ENCODE measurements at places on chromosomes 2 and 18. TPM values are rescaled to one million over a fixed set of nuclear protein-coding genes. Genes with fewer than 3 reads are reported as not detected.

DNA sequence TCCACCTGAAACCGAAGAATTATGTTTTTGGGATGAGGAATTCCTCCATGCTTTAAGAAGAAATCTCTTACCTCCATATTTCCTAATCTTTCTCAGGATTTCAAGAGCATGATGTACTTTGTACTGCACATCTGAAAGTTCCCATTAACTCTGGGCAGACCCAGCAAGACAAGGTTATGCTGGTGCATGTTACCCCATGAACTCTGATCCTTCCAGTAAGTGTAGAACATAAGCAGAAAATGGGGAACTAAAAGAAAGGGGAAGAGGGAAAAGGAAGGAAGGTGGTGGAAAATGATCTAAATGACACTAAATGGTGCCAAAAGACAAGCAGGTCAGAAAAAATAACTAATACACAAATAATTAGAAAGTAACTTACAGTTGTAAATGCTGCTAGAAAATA lies 50.7 kb downstream of the STRN start:
- no peak for DNase-seq

The LONRF2 gene
- total RNA-seq: not detected

The DNAJC5G gene
- total RNA-seq: not detected

DNA sequence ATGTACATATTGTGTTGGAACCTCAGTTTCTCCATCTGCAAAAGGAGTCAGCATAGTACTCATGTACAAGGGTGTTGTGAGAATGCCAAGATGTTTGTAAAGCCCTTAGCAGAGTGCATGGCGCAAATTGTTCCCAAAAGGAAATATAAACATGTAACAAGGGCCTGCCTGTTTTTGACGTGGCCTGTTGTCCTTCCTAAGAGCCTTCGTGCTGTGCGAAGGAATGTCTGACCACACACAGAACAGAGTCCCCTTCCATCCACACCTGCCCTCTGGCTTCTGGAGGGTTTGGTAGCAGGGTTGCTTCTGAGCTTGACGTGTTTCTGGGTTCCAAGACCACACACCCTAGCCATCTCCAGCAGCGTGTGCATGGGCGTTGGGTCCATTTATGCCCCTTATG lies 34.9 kb downstream of the CABLES1 start:
- no peak for DNase-seq

DNA sequence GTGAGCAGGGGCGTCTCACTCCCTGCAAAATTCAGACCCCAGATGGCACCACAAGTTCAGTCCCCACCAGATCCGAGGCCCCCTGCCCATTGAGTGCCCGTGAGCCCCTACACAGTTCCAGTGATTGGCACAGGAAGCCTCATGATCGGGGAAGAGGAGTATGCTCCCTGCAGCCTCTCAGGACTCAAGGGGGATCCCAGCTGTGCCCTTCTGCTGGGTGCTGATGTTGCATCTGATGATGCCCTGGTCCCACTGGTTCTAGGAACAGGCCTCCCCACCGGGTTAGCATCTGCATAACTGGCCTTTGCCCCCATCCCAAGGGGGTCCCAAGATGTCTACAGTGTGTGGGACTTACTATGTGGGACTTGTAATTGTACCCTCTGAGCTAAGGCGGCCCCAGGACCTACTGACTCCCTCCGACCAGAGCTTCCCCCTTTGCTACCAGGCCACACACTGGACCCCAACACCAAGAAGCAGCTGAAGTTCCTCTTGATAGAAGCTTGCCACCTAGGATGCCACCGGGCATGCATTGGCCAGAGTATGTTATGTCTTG lies 8.6 kb downstream of the ALPG start:
- DNase-seq: no peak

The RIT2 gene
- not detected for total RNA-seq

DNA sequence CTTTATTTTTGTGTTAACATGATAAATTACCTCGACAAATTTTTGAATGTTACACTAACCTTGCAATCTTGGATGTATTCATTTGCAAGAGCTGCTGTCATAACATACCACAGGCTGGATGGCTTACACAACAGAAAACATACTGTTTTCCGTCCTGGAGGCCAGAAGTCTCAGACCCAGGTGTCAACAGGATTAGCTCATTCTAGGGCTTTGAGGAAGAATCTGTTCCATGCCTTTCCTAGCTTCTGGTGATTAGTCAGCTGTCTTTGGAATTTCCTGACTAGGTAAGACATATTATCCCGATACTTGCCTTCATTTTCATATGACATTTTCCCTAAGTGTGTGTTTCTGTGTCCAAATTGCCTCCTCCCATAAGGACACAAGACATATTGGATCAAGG lies 188.6 kb upstream of the CDH19 start:
- no peak for DNase-seq

The DYSF gene
- total RNA-seq: 19.5 TPM

DNA sequence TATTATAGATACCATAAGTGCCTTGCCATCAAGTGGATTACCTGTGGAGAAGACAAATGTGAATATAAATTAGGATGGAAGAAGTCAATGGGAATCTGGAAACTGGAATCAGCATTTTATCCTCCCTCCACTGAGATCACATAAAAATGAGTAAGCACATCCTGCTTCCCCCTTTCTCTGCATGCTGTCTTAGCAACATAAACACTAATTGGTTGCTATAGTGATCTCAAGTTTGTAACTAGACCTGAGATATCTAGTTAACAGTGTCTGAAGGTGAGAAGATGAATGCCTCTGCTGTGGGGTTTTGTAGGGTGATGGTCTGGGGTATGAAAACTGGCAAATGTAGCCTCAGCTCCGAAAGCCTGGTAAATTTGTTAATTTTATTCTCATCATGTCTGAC lies 1357.5 kb upstream of the CELF4 start:
- no peak for DNase-seq
